CD4-positive, alpha-beta T cell treated with Interleukin-1 beta for 1 hour (primary cell): ENCODE measurements at places on chromosomes 3 and 15.

- DNase-seq = no peak
These were observed 30.9 kb downstream of the KAT2B start for GRCh38 chr3:20071175-20071574.

DNA sequence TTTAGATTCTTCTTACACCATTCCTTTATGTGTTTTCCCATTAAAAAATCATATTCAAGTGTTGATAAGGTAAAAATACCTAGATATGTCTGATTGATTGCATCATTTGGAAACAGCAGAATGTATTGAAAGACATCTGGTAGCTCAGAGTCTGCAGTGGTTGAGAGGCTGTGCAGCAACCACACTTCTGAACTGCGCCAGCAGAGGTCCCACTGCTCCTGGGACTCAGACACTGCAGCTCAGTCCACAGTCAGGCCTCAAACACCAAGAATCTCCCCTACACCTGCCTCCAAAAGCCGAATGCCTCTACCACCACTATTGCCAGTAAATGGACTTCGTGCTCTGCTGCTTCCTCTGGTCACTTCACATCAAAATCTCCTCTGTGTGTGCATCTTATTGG lies 176.9 kb upstream of the LMCD1 start:
- peak; percentile 50 for DNase-seq

DNA sequence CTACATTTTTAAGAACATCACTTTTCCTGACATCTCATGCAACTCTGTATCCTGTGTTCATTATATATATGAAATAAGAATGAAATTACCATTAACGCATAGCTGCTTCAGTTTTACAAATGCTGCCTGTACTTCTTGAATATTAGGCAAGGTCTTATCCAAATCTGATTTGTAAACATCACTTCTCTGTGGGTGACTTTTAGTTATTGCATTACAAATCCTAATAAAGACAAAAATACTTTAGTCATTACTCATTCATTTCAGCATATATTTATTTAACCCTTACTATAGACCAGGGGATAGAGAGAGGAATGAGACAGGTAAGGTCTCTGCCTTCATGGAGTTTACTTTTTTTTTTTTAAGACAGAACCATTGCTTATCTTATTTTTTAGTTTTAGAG lies 36.8 kb downstream of the MTMR10 start:
- no peak for DNase-seq

DNA sequence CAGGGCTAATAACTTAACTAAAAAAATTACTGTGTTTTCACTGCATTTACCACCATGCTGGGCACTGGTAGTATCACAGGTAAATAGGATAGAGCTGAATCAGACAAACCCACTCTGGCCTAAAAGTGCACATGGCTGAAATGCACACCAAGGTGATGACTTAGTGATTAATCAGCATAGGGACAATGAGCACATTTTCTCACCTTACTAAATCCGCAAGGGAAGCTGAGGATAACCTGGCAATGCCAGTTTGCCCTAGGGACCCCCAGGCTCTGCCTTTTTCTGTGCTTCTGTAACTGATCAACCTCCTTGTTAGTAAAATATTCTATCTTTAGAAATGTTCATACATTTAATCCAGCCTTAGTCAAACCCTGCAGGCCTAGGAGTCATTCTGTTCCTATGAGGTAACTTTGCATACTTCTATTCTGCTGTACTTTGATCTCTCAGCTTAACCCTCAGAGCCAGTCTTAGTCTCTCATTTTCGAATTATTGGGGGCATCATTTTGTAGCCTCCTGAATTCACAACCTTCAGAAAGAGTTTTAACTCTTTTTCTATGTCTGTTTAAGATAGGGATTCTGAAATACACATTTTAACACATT lies 562.9 kb upstream of the KCNMB2 start:
- DNase-seq = no peak

GRCh38 chr3:155956508-155957411 lies 86.3 kb downstream of the GMPS start:
- no peak for DNase-seq

DNA sequence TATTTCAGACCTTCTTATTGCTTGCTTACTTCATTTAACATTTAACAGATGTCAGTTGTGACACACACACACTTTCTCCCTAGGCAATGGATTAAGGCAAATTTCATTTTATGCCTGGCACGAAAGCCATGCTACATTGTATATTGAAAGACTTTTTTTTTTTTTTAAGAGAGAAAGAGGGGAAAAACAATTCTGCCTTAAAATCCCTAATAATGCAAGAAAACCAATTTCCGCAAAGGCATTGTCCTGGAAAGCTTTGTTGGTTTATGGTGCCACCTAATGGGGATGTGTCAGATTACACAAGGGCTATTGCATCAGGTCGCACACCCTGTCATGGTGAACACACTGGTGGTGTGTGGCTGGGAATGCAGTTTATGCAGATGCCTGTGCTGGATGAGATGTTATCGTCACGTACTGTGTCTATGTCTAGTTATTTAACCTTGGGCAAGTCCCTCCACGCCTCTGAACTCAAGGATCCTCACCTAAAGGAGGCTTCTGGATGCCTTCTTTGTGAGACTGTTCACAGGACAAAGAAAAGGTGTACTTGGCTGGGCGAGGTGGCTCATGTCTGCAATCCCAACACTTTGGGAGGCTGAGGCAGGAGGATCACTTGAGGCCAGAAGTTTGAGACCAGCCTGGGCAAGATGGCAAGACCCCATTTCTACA lies 37.3 kb upstream of the RFTN1 start:
- DNase-seq = peak; percentile 85

GRCh38 chr15:93066834-93067648 lies 22.0 kb downstream of the RGMA start:
- DNase-seq = no peak

DNA sequence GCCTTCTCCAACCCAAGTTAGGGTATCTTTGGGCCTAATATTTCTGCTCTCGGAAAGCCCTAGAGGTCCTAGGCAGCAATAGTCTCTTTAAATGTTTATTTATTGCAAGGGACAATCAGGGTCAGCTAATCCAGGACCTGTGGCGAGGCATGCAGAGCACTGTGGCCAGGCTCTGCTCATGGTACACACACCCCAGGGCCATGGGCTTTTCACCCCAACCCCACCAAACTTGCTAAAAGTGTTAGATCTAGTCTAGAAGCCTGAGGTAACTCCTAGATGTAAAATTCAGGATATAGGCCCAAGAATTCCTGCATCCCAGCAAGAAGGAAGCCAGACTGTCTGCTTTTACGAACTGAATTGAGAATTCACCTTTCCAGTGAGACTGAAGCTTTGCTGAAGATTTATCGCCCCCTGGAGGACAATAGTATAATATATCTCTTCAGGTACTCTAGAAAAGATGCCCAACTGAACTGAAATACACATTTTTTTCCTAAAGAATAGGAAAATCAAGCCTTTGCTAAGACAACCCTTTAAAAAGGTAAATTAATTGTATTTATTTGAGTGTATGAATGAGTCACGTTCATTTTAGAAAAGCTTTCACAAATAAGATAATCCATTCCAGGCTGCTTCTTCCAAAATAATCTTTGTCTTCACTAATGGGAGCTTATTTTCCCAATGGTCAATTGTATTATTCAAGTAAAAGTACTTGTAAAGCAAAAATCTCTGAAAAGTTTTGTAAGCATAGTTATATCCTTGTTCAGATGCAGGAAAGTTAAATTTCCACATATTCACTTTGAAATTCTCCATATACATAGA lies 89.8 kb downstream of the LRRC3B start:
- no peak for DNase-seq

GRCh38 chr3:172680684-172681083 lies 30.2 kb downstream of the NCEH1 start:
- DNase-seq = no peak

- DNase-seq = no peak
These were observed 90.7 kb upstream of the FNDC3B start for GRCh38 chr3:171948674-171949073.

DNA sequence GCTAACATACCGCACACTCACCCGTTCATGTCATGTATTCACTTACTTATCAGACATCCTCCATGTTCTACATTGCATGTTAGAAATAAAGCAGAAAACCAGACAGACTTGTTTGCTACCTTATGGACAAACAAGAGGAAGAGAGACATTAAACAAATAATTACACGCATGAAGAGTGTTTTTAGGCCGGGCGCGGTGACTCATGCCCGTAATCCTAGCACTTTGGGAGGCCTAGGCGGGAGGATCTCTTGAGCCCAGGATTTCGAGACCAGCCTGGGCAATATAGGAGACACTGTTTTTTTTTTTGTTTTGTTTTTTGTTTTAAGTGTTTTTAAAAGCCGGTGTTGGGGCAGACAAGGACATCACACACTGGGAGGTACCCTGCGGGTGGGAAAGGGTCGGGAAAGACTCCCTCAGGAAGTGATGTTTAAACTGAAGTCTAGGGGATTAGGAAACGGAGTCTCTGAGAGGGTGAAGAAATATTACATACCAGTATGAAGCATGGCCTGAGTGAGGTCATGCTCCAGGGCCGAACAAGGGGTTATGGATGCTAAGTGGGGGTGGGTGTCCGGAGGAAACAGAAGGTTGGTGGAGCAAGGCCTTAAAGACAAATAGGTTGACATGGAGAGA lies 2.1 kb upstream of the USP3 start:
- no peak for DNase-seq

- no peak for DNase-seq
These were observed 203.8 kb downstream of the TCF12 start for GRCh38 chr15:57122080-57122840.

- DNase-seq = no peak
These were observed 152.9 kb downstream of the RAB11A start for GRCh38 chr15:66022163-66022525.

- DNase-seq = peak; percentile 67
These were observed 25.6 kb downstream of the HACD2 start for GRCh38 chr3:123559040-123559861.

- DNase-seq = peak; percentile 31
These were observed 117.5 kb upstream of the ARHGEF3 start for GRCh38 chr3:56919137-56919796.

DNA sequence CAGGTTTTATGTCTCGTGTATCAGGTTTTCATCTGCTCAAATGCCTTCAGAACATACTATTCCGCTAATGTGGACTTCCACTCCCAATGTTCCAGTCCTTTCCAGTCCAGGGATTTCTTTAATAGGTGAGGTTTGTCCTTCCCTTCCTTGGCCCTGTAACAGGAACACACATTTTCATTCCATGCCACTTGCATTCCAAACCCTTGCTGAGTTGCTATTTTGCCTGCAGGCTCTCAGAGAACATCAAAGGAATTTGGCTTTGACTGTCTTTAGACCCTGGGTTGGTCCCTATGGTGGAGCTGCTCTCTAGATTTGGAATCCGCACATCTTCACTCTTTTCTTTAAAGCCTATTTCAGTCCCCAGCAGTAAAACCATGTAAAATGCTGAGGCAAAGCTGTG lies 12.3 kb upstream of the ALCAM start:
- DNase-seq = no peak

DNA sequence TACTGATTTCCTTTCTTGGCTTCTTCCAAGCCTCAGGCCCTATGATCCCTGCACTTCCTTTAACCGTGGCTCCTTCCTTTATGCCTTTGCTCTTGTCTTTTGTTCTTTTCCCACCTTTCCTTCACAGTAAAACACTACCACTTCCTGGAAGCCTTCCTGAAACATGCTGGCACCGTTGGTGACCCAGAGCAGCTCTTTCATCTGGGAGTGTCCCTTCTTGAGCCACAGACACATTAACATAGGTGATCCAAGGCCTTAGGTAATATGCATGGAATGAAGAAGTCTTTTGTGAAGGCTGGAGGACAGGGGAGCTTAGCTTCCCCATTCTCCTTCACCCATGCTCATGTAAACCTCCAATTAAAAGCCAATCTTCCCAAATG lies 39.4 kb downstream of the AMOTL2 start:
- DNase-seq = no peak

DNA sequence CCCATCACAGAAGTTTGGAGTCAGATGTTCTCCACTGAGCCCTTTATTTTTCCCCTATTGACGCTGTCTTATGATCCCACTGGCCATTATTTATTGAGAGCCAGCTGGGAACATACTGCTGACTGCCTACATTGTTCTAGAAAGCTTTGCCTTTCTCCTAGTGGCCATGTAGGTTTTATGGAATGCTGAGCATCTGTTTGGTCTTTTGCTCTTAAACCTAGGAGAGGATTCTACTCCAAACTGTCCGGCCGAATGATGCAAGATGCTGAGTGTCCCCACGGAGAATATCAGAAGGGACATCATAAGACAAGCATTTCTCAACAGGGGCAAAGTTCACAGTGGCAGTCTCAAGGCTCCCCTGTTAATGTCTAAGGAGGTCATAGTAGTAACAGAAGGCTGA lies 171.4 kb downstream of the ARRDC4 start:
- DNase-seq = no peak

DNA sequence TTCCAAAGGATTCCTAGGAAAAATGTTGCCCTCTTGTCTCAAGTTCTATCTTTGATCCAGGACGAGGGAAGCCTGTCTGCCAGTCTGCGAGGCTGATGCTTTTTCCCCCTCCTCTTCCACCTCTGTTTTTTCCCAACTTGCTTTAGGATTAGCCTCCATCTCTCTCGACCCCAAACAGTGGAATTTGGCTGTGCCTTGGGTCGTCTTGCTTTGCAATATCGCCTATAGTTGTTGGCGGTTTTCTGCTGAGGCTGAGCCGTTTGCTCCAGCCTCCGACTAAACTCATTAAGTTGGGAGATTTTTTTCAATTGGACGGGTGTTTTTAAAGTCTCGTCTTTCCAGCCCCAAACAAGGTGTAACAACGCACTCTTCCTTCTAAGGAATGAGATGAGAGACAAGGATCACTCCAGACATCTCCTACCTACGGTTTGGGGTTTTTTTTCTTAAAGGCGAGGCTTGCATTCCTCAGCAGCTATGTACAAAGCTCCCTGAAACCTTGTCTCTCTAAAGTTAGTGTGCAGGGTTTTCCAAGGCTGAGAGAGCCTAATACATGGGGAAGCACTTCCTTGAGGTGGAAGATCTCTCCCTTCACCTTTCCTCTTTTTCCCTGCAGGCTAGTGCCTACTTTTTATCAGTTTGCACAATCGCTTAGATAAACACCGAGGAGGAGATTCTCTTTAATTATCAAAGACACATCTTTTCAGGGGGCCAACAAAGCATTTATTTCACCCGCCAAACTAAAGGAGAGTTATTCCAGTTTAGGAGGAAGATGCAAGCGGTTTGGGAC lies 4.8 kb upstream of the NR2F2 start:
- no peak for DNase-seq

GRCh38 chr3:151145713-151146070 lies 57.3 kb downstream of the GPR171 start:
- DNase-seq = no peak

DNA sequence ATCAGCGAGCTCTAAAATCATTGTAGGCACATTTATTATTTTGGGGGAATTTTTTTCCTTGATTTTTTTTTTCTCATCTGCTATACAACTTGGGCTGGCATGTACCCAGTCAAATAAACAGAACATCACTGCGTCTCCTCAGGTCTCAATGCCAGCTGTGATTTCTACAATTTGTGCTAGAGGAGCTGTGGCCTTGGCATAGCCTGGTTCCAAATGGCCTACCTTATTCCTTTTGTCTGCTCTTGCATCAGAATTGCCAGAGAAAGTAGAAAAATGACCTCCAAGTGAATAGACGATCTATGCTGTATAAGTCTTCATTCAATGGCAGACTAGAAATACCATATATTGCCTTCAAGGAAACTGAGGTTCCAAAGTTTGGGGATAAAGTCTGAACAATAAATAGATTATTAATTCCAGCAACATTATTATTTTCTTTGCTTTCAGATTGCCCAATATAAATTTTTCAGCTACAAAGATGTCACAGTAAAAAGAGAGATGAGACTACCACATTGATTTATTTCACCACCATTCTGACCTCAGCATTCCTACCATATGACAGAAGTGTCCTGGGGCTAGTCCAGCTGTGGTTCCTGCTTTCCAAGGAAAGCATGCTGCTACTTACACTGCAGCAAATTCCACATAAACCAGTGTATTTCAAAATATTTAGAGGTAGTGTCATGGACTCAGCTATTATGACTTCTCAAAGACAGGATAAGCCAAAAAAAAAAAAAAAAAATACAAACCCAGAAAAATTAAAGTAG lies 493.9 kb upstream of the ZNF385D start:
- DNase-seq = no peak
